ENCODE measurements at places on chromosomes 6 and 20.

DNA sequence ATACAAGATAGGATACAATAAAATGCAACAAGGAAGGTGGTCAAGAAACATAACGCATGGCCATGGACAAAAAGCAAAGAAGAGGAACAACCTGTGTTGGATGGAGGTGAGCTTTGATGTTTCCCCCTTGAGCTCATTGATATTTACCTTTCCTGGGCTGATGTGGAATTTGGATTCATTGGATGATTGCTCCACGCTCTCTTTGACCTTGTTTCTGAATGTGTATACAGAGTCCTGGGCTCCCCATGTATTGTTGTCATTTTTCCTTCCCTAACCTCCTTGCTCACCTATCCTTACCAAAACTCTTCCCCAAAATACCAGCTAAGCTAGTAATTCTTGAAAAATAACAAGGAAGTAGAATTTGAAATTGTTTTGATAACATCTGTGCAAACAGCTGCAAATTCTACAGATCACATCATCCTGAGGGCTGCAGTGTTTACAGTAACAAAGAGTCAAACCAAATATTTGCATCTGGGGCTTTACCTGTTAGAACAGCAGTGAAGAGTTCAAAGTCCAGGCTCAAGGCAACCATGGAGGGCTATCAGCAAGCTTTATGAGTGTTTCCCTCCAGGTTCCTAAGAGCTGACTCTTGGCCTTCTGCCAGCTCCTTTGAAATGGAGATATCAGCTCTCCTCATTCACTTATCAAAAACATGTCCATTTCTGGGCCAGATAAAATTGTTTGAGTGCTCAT, 214.3 kb upstream of the MARCKS start:
- peak; percentile 99 for DNase-seq

- DNase-seq: no peak
These were observed 854.2 kb downstream of the PHF3 start for GRCh38 chr6:64489763-64490162.

GRCh38 chr6:66848244-66848953, 1141.4 kb upstream of the EYS start:
- no peak for DNase-seq

DNA sequence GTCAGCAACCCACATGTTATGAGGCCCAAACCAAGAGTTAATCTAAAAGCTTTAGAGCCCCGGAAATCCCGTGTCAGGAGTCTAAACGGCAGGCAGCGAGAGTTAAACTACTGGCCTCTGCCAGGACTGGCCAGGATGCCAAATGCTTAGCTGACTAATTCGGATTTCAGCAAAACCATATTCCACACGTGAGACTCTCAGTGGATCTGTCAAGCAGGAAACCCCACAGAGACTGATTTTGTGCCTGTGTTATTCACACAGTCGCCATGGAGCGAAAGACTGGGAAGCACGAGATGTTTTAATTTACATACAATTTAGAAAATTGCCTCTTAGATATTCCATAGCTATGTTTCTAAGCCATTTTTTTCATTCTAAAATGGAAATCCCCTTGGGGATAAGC, 152.9 kb downstream of the RNASET2 start:
- no peak for DNase-seq

- DNase-seq: no peak
These were observed 59.0 kb upstream of the THEMIS start for GRCh38 chr6:127959869-127960268.
